ENCODE measurements at places on chromosomes 12 and 14.

GRCh38 chr14:95503365-95504134 is 12.9 kb downstream of the SYNE3 start:
- DNase-seq = no peak

- no peak for DNase-seq
Observed at GRCh38 chr14:30957813-30958370, 67.6 kb upstream of the AP4S1 start.

- DNase-seq = no peak
Observed at GRCh38 chr14:60309867-60310552, 61.0 kb downstream of the PPM1A start.

DNA sequence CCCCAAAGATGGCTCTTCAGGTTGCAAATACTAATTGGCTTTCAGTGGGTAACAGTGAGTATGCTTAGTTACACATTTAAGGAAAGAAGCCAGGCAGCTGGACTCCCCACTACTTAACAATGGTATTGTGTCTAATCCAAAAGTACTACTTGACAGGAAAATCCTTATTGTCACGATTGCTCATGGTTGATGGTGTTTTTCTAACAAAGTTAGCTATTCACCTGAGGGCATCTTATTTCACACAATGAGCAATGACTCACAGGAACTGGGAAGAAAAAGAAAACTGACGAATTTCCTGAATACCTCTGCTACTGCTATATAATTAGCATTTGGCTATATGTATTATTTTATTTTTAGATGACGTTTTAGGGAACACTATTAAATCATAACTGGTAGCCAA is 33.4 kb upstream of the ALG10 start:
- peak; percentile 4 for DNase-seq

GRCh38 chr12:44077294-44077693 is 241.4 kb downstream of the TMEM117 start:
- DNase-seq = no peak

DNA sequence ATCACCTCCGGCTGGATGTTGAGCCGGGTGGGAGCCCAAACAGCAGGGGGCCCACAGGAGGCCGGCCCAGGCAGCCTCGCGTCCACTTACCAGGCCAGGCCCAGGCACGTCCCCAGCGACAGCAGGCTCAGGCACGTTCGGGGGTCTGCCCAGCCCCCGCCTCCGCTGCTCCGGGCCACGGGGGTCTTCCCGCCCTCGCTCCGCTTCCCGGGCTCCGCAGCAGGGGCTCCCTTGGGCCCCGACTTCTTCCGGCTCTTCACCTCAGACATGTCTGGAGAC is 216 bp downstream of the IKBIP start:
- no peak for DNase-seq

DNA sequence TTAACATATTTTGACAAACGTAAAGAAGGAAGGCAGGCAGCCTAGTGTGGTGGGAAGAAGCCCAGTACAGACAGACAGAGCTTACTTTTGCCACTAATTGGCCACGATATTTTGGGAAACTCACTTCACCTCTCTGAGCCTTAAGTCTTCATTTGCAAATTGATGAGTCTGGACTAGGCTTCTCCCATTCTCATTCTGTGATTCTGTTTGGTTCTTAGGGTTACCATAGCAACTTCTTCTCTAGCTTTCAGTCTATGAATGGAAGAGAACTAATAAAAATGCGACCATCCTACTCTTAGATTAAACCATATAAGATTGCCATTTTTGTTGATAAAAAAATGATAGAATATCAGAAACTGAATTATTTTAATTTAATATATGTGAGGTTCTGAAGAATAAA is 210.5 kb downstream of the SNAPC1 start:
- no peak for DNase-seq

GRCh38 chr12:58513852-58514251 is 406.5 kb downstream of the LRIG3 start:
- DNase-seq = no peak

DNA sequence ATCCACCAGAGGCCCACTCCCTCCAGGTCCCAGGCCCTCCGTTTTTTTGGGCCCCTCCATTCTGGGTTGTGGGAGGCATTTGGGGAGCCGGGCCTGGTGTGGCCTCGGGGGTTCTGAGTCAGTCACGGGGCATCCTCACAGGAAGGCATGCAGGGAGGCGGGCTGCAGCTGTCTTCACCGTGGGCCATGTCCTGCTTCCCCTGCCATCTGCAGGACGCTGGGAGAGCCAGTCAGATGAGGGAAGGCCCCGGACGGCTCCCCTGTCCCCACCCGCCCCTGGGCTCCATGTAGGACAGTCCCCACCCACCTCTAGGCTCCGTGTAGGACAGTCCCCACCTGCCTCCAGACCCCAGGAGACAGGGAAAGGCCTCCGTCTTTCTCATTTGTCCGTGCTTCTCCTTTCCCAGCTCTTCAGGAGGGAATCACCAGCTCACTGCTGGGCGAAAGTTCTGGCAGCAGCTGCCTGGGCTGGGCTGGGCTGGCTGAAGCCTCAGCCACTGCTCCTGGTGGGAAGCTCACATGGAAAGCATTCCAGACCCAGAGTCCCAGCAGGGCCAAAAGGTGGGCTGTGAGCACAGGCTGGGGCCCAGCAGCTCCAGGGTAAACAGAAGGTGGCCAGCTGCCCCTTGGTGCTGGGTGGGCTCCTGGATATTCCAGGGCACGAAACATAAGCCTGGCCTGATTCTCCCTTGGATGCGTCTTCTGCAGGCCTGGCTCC is 217.8 kb downstream of the KIF26A start:
- no peak for DNase-seq

- no peak for DNase-seq
Observed at GRCh38 chr12:43105426-43105981, 446.5 kb downstream of the ADAMTS20 start.

DNA sequence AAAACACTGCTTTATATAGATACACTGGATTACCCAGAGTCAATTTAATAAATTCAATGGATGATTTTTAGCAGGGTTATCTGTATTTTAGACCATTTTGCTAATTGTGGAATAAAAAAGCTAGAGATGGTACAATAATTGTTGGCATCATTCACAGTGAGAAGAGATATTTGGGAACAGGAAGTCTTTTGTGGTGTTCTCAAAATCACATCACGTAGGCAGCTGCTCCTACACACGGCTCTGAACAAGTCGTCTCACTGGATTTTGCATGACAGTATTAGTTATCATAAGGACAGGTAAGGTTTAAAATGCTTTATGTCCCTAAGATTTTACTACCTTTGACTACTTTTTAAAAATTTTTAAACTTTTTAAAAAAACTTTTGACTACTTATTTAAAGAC is 52.0 kb downstream of the PAPLN start:
- no peak for DNase-seq

- DNase-seq = no peak
Observed at GRCh38 chr12:64800640-64801039, 23.8 kb upstream of the TBC1D30 start.

GRCh38 chr12:14410841-14411569 is 45.5 kb downstream of the ATF7IP start:
- DNase-seq = no peak

GRCh38 chr14:73764406-73765280 is 50.5 kb upstream of the PNMA1 start:
- DNase-seq = no peak

- DNase-seq = peak; percentile 38
Observed at GRCh38 chr12:31518680-31519227, 72.2 kb downstream of the DENND5B start.

GRCh38 chr12:67593461-67594330 is 54.8 kb upstream of the DYRK2 start:
- DNase-seq = no peak

DNA sequence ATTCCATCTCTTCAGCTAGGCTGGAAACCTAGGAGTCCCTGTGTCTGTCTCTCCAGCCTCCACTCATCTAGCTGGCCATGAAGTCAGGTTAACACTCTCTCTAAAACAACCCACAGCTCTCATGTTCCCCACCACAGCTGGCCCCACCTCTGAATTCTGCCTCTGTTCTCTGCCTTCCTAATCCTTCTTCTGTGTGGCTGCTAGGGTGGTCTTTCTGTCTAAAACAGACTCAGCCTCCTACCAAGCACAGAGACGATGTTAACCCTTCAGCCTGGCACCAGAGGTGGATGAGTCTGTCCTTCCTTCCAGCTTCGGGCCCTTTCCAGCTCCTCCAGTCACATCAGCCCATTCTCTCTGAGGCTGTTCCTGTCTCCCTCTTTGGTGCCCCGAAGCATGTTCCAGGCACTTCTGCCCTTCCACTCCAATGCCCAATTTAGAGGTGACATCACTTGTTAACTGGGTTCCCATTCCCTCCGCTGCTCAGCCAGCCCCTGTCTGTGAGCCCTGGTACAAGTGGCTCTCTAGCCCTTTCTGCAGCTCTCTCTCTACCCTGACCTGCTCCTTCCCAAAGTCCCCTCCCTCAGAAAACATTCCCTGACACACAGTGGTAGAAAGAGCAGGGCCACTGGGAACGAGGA is 9.1 kb downstream of the FIGNL2 start:
- no peak for DNase-seq

DNA sequence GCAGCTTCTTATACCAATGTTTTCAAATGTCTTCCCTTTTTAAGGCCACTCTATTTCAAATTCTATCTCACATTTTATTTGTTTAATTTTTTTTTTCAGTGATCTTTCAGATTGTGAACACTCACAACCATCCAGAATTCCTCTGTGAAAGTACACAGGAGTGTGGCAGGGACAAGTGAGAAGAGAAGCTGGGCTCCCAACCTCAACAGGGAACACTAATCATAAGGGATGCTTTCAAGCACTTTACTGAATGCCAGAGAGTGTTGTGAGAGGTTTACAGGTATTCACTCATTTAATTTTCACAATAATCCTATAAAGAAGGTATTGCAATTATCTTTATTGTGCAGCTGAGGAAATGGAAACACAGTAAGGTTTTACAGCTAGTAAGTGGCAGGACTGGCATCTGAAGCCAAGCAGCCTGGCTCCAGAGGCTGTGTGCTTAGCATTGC is 60.1 kb upstream of the PYGL start:
- DNase-seq = no peak

- DNase-seq = no peak
Observed at GRCh38 chr14:100825713-100826331, at the start of gene MEG3. Gene MEG3 (plus strand): TSS chr14:100826118.

DNA sequence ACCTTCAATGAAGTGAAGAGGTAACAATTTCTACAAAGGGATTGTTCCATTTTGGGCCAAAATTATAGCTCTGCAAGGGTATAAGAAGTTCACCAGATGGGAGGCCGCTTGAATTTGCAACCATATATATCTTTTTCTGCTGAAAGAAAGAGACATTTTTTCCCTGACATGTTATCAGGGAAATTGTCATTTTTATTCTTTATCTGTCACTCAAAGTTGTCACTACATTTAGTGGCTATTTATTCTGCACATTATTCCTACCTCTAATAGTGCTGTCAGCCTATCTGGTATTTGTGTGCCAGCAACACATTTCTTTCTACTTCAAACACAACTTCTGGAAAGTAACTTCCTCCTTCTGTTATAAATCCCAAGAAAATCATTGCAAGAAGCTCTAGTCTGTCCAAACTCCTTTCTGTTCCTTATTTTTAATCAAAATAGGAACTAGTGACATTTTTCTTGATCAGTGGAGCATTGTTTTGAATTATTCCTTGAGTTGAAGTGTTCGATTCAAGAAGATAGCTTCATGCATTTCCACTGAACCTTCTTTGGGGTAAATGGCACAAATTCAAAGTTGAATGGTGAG is 137.9 kb upstream of the ATP2B1 start:
- DNase-seq = no peak

GRCh38 chr12:122067548-122067947 is 11.0 kb upstream of the MLXIP start:
- no peak for DNase-seq

DNA sequence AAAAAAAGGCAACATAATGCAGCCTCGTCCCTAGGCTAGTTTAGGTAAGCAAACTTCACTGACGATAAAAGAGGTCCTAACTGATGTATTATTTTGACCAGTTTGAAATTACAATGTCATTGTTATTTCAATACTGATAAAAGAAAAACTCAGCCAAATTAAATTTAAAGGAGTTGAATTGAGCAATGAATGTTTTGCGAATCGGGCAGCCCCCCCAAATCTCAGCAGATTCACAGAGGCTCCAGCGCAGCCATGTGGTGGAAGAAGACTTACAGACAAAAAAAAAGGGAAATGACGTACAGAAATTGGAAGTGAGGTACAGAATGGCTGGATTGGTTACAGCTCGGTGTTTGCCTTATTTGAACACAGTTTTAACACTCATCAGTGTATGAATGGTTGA is 8.2 kb upstream of the LDHB start:
- no peak for DNase-seq

DNA sequence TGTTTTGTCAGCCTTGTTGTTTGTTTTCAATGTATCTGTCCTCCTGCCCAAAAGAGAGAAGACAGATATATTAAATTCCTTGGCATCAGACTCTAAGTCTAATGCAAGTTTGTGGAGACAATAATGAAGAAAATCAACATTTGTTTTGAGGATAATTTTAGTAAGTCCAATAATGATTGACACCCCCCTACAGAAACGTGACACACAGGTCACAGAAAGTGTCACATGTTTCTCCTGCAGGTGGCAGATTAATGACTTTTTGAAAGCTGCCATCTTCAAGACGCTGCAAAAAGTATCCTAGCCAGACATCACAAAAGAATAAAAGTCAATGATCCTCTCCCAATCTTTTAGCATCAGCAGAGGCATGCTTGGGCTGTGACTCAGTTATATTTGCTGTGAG is 378.8 kb upstream of the TMPO start:
- DNase-seq = no peak

- DNase-seq = no peak
Observed at GRCh38 chr12:93425736-93426411, 15.9 kb downstream of the UBE2N start.

- no peak for DNase-seq
Observed at GRCh38 chr14:88488081-88488480, 66.7 kb downstream of the PTPN21 start.

- no peak for DNase-seq
Observed at GRCh38 chr14:102726191-102726949, 50.9 kb upstream of the TRAF3 start.

DNA sequence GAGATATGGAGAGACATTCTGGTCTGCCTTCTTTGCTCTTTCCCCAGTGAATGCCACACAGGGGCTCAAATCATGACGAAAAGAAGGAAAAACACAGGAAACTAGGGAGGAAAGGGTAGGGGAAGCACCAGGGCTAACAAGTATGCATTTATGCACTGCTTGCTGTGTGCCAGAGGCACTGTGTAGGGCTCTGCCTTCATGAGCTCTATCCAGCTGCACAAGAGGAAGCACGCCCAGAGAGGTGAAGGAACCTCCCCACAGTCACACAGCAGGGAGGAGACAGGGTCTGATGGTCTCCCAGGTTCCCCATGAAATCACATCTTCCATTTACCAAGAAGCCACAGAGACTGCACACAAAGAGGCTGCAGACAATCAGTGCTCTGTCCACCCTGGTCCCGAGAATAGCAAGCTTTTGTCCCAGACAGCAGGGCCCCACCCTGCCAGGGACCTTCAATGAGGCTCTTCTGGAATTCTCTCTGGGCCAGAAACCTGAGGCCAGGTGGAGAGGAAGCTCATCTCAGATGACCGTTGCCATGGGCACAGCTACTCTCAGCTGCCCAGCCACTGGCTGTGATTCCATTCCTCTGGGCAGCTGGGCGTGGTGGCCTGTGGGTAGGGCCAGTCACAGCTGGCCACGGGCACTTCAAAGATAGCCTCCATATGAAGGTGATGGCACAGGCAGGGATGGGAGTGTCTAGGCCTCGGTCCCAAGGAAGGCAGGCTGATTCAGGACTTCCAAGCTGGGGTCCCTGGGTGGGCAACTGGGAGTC is 7.3 kb upstream of the TRPV4 start:
- DNase-seq = peak; percentile 15

GRCh38 chr12:2412305-2412643 is 359.5 kb downstream of the CACNA1C start:
- no peak for DNase-seq
